ENCODE measurements at places on chromosomes 1 and 21. TPM values are rescaled to one million over a fixed set of nuclear protein-coding genes. Genes with fewer than 3 reads are reported as not detected.

The C1orf116 gene
- 0.08 TPM for total RNA-seq

The NLRP3 gene
- total RNA-seq = 9.1 TPM

The TSEN15 gene
- 48.3 TPM for total RNA-seq

The OR2L5 gene
- not detected for total RNA-seq

The CFAP141 gene
- not detected for total RNA-seq

- no peak for DNase-seq
- H3K4me1 ChIP-seq = no peaks in the 10 kb centered on the region
- H3K4me3 ChIP-seq = no peak overlapping the region
- no peaks in the 10 kb centered on the region for H3K36me3 ChIP-seq
- H3K27me3 ChIP-seq = peaks cover 56% of the 10 kb centered on the region
- no peak overlapping the region for H3K27ac ChIP-seq
Observed at GRCh38 chr1:18200918-18201317, 93.3 kb downstream of the IGSF21 start.

DNA sequence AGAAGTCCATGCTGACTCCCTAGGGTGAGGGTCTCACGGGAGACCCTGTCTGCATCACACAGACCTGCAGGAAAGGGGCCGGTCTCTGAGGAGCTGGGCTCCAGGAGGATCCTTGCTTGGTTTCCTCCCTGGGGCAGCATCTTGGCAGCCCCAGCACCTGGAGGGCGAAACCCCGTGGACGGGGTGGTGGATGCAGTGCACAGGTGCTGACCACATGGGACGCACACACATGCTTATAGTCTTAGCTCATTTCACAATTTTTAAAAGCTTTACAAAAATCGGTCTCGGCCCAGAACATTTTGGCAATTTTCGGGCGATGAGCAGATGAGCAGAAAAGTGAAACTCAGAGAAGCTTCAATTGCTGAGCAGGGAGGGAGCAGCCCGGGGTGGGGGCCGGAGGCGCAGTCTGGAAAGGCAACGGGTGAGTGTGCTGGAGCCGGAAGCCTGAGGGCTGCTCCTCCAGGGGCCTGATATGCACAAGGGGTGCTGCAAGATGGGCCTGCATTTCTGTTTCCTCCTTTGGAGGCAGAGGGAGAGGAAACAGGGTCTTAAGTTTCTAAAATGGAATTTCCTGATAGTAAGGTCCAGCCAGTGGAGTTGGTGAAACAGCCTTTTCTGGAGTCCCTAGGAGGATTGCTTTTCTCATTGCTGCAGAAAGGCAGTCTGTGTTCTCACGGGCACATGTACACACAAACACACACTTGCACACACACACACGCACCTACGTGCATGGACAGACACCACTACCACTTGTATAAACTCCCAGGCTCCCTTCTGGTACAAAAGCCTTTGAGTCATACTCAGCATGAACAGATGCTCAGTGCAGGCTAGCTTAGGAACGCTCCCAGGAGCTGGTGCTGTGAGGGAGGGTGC lies 60.6 kb downstream of the SCCPDH start:
- H3K36me3 ChIP-seq = no peaks in the 10 kb centered on the region
- peak overlapping the region; percentile 42 for H3K4me3 ChIP-seq
- peak; percentile 34 for DNase-seq
- H3K27ac ChIP-seq = no peak overlapping the region

- no peak overlapping the region for H3K27ac ChIP-seq
- H3K4me1 ChIP-seq = peaks cover 2% of the 10 kb centered on the region
- no peaks in the 10 kb centered on the region for H3K27me3 ChIP-seq
Observed at GRCh38 chr1:184112176-184112948, 60.8 kb downstream of the TSEN15 start.

- peak; percentile 6 for DNase-seq
- H3K36me3 ChIP-seq = no peaks in the 10 kb centered on the region
- no peak overlapping the region for H3K4me3 ChIP-seq
- no peak overlapping the region for H3K27ac ChIP-seq
- H3K27me3 ChIP-seq = peaks cover 12% of the 10 kb centered on the region
- peaks cover 3% of the 10 kb centered on the region for H3K4me1 ChIP-seq
Observed at GRCh38 chr1:227192163-227192562, 126.1 kb downstream of the CDC42BPA start.

GRCh38 chr1:12085643-12086260 lies 22.6 kb downstream of the TNFRSF8 start:
- H3K36me3 ChIP-seq = peaks cover 33% of the 10 kb centered on the region
- H3K27me3 ChIP-seq = no peaks in the 10 kb centered on the region
- H3K27ac ChIP-seq = no peak overlapping the region
- H3K4me1 ChIP-seq = peaks cover 40% of the 10 kb centered on the region

DNA sequence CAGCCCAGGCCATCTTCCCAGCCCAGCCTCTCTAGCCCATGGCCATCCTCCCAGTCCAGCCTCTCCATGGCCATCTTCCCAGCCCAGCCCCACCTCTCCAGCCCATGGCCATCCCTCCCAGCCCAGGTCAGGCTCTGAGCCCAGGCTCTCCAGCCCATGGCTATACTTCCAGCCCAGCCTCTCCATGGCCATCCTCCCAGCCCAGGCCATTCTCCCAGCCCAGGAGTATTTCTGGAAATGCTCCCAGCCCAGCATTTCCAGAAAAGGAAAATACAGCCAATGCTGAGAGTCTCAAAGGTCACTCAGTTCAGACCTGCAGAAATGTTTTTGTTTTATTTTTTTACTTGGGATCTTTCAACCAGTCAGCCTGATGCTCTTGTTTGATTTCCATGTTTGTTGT lies 70.0 kb upstream of the ZNF281 start:
- H3K36me3 ChIP-seq = no peaks in the 10 kb centered on the region
- no peak overlapping the region for H3K27ac ChIP-seq
- H3K4me3 ChIP-seq = no peak overlapping the region
- DNase-seq = no peak

GRCh38 chr21:34243562-34243961 lies 120.2 kb upstream of the KCNE2 start:
- H3K36me3 ChIP-seq = no peaks in the 10 kb centered on the region
- no peaks in the 10 kb centered on the region for H3K4me1 ChIP-seq
- no peak for DNase-seq
- H3K27ac ChIP-seq = no peak overlapping the region

GRCh38 chr1:222392556-222392955 lies 155.3 kb downstream of the HHIPL2 start:
- no peak for DNase-seq
- no peaks in the 10 kb centered on the region for H3K36me3 ChIP-seq
- H3K27ac ChIP-seq = no peak overlapping the region
- H3K4me3 ChIP-seq = no peak overlapping the region

- no peak overlapping the region for H3K4me3 ChIP-seq
- DNase-seq = no peak
- H3K4me1 ChIP-seq = peaks cover 5% of the 10 kb centered on the region
- H3K36me3 ChIP-seq = peaks cover 5% of the 10 kb centered on the region
- no peak overlapping the region for H3K27ac ChIP-seq
Observed at GRCh38 chr1:165650981-165651625, 20.1 kb downstream of the MGST3 start.

DNA sequence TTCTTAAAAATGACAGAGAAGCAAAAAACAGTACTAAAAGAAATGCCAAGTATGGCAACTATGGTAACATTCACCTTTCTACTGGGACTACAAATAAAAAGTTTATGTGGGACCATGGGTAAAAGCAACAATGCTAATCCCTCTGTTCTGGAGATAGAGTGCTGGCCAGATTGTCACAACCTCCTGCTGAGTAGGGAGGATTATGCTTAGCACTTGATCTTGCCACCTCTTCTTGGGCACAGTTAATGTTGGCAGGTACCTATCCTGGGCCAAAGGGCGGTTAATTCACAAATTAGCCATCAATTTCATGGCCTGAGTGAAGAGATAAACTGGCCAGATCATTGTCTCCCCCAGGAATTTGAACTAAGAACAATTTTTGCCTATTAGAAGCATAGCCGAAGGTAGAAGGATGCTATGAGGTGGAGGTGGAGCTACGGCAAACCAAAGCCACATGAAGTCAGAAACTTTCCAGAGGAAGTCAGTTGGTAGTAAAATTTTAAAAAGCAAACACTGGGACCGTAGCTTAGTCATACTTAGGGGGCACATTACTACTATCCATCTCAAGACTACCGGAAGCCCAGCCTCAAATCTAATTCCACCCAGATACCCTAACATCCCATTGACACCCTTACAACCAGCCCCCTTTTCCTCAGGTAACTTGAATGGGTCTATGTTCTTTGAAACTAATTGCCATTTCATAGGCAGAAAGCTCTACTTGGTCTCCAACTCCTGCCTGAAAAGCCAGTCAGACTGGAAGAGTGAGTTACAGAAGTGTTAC lies 2.7 kb downstream of the SCYL3 start:
- peaks cover 13% of the 10 kb centered on the region for H3K36me3 ChIP-seq
- no peaks in the 10 kb centered on the region for H3K27me3 ChIP-seq
- DNase-seq = peak; percentile 35
- H3K4me1 ChIP-seq = peaks cover 45% of the 10 kb centered on the region

DNA sequence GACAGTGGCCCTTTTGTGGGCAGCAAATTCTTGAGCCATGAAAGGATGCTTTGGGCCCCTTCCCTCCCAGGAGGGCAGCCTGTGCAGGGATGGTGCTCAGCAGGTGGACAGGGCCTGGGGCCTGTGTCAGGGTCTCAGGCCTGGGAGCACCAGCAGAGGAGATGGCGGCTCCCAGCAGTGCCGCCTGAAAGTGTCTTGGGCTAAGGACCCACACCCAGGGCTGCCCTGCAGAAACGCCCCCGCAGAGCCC lies 23.9 kb downstream of the FTCD start:
- H3K4me3 ChIP-seq = no peak overlapping the region
- no peak for DNase-seq
- H3K36me3 ChIP-seq = no peaks in the 10 kb centered on the region
- no peaks in the 10 kb centered on the region for H3K27me3 ChIP-seq

DNA sequence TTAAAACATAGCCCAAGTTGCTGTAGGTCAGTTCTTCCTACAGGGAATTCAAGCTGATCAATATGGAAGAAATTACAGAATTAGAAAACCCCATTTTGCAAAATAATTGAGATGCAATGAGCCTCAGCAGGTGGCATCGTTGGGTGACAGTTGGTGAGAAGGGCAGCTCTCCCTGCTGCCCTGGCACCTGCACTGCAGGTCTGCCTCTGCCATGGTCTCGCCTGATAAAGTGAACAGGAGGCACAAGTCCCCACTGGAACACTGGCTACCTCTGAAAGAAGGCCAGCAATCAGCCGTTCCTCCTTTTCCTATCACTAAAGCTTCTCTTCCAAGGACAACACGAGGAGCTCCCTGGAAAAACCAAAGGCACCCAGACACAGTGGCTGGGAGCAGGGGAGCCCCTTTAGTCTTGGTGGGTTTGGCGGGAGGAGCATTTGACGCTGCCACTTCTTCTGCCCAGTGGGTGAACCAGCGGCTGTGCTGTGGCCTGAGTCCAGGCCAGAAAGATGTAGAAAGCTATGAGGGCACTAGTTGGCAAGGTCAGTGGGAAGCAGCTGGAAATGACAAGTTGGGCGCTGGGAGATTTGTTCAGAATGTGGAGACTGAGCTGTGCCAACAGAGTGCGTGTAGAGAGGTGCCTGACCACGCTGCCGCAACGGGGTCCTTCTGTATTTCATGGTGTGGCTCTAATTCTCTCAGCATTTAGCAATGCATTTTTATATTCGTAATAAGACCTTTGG lies 93.1 kb downstream of the RIPK4 start:
- no peak overlapping the region for H3K4me3 ChIP-seq
- peaks cover 13% of the 10 kb centered on the region for H3K27me3 ChIP-seq
- no peak overlapping the region for H3K27ac ChIP-seq

GRCh38 chr1:223534677-223535076 lies 130.8 kb downstream of the CAPN8 start:
- H3K27me3 ChIP-seq = peaks cover 11% of the 10 kb centered on the region
- H3K27ac ChIP-seq = no peak overlapping the region
- no peaks in the 10 kb centered on the region for H3K36me3 ChIP-seq
- DNase-seq = no peak
- H3K4me1 ChIP-seq = no peaks in the 10 kb centered on the region

DNA sequence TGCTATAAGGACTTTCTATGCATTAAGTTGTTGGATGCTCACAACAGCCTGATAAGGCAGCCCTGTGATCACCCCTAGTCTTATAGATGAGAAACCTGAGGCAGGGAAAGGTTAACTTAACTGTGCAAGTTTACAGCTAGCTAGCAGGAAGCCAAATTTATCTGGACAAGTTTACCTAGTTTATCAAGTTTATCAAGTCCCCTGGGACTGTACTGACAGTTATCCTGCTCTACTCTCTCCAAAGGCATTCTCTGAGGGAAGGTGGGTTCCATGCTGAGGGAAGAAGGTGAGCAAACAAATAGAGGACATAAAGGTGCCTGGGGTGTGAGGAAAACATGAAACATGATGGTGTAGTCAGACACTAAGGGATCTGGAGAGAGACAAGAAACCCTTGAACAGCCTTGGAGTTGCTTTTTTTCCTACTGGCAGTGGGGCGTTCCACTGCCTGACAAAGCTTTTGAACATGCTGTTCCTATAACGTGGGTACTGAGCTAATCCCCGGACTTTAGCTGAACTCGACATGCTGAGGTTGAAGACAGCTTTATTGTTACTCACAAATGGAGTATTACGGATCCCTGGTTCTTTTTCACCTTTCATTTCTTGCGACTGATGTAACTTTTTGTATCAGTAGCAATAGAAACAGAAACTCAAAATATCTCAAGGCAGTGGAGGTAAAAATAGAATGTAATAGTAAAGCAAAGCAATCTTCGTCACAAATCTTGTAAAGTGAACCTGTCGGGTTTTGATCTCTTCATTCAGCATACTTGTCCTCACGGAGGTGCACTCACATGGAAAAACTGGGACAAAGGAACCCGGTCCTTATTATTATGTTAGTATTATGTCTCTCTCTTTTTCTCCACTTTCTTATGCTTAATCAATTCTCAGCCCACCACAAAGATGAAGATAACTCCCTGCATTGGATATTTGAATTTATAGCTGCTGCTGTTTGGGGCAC lies 42.4 kb upstream of the ESRRG start:
- no peaks in the 10 kb centered on the region for H3K4me1 ChIP-seq
- DNase-seq = no peak
- no peaks in the 10 kb centered on the region for H3K36me3 ChIP-seq

GRCh38 chr1:10033359-10033845 lies 644 bp downstream of the UBE4B start:
- H3K36me3 ChIP-seq = peaks cover 5% of the 10 kb centered on the region
- peak overlapping the region; percentile 93 for H3K27ac ChIP-seq
- H3K27me3 ChIP-seq = no peaks in the 10 kb centered on the region
- no peak for DNase-seq

- H3K36me3 ChIP-seq = peaks cover 2% of the 10 kb centered on the region
- H3K4me3 ChIP-seq = peak overlapping the region; percentile 73
- peak overlapping the region; percentile 78 for H3K27ac ChIP-seq
- H3K4me1 ChIP-seq = peaks cover 31% of the 10 kb centered on the region
- H3K27me3 ChIP-seq = no peaks in the 10 kb centered on the region
Observed at GRCh38 chr1:212432272-212432660, 454 bp upstream of the NENF start.

DNA sequence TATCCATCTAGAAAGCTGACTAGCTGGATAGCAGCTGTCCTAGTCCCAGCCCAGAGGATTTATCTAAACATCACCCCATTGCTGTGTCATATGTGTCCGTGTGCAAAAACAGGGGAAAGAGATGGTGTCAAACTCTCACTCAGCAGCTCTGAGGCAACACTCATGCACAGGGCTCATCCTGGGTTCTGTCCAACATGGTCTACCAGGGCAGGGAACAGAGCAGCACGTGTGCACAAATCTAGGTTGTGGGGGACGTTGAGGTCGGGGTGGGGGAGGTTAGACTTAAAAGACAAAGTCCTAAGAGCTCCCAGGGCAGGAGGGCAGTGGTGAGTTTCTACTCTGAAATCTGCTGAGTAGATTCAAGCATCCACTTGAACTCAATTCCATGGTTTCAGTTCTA lies 16.2 kb downstream of the PI4KB start:
- H3K4me3 ChIP-seq = no peak overlapping the region
- H3K27me3 ChIP-seq = no peaks in the 10 kb centered on the region
- peaks cover 22% of the 10 kb centered on the region for H3K36me3 ChIP-seq
- peaks cover 45% of the 10 kb centered on the region for H3K4me1 ChIP-seq
- peak overlapping the region; percentile 99 for H3K27ac ChIP-seq
